ENCODE measurements at places on chromosomes 1 and 21. TPM values are rescaled to one million over a fixed set of nuclear protein-coding genes. Genes with fewer than 3 reads are reported as not detected.

The BARHL2 gene
- total RNA-seq, result not detected

DNA sequence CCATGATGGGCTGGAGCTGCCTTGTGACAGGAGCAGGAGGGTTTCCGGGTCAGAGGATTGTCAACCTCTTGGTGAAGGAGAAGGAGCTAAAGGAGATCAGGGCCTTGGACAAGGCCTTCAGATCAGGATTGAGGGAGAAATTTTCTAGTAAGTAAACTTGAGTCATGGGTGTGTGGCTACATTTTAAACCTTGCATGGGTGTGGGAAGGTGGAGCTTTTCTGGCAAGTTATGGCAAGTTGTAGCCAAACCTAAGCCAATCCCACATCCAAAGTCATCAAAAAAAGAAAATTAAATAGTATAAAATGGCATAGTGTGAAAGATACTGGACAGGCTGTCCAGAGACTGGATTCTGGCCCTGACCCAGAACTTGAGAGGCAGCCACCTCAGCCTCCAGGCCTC, 39.8 kb upstream of the HSD3B1 start:
- DNase-seq, result no peak

DNA sequence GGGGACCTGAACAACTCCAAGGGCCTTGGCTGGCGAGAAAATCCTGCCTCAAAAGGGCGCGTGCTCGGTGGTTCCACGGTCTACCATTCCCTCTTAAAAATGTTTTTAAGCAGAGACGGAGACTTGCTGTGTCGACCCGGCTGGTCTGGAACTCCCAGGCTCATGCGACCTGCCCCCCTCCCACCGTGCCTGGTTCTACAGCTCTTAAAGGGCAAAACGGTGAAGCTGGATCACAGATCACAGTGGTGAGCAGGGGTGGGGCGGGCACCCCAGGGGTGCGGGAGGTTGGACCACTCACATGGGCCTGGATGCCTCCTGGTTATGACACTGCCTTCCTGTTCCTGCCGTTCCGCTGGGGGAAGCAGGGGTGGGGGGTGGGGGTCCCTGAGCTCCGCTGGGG, 4.2 kb upstream of the C1orf159 start:
- DNase-seq, result no peak

DNA sequence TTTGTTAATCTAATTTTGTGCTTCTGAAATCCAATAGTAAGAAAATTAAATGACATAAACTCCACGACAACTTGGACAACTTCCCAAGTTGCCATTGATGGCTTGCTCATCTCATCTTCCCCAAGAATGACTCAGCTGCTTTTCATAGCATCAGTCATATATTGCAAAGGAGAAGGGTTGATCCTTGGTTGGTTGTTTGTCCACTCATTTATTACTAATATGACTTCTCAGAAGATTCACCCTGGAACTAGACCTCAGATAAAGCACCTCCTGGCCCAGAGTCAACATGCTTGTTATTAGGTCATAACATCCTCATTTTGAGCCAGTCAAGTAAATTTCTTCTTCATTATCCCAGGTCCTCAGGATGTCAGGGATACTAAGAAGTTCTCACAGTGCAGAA, 2.3 kb upstream of the LCE3D start:
- DNase-seq, result no peak

GRCh38 chr1:31788825-31789256, 24.7 kb upstream of the ADGRB2 start:
- DNase-seq, result no peak

DNA sequence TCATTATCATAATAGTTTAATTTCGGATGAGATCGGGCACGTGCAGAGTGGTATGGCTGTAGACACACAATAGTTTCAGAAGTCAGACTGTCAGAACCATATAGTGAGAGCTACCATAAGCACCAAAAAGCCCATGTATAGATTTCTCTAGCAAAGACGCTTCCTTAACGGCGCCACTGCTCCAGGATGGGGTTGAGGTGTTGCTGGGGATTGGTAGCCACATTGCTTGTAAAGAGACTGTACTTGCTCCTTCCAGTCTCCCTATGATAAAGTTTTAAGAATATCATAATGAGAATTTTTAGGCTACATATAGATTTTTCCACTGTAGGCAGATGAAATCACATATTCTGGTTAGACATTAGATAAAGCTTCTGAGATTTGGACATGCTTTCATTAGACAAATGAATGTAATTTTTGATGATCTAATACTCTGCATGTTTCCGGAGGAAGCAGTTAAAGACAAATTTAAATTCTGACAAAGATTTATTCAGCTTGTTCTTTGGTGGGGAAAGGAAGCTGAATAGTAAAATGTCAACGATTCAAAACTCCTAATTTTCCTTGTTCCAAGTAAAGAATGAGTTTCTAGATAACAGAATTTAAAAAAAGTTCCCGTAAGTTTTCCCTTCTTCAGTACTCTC, 77.7 kb downstream of the MAP3K7CL start:
- DNase-seq, result no peak

GRCh38 chr1:56436912-56437417, 142.4 kb downstream of the PLPP3 start:
- DNase-seq, result no peak

DNA sequence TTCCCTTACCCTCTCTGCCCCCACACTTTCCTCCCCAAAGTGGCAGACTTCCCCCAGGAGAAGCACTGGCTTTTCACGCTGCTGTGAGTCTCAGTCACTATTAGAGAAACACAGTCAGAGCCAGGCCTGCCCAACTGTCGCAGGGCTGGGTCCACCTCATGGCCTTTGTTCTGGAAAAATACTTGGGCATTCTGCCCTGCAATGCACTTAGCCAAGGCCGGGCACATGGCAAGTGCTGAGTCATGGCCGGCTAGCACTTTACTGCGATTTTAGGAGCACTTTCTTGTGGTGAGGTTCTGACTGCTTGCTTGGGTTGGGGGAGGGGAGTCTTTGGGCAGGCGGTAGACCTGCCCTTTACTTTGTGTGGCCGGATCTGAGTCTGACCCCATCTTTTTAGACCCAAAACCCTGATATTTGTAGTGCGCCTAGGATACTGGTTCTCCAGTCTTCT, 7.7 kb downstream of the EPHX1 start:
- DNase-seq, result no peak

All from activated CD4-positive, alpha-beta memory T cell treated with anti-CD3 and anti-CD28 coated beads, Interleukin-2, amount 10 ng/mL, durations not matched to agents 7 days and 5 days (primary cell).